ENCODE measurements at places on chromosomes 1 and 21. TPM values are rescaled to one million over a fixed set of nuclear protein-coding genes. Genes with fewer than 3 reads are reported as not detected.

GRCh38 chr1:54537611-54538010, 10.4 kb upstream of the ACOT11 start:
- DNase-seq: no peak

DNA sequence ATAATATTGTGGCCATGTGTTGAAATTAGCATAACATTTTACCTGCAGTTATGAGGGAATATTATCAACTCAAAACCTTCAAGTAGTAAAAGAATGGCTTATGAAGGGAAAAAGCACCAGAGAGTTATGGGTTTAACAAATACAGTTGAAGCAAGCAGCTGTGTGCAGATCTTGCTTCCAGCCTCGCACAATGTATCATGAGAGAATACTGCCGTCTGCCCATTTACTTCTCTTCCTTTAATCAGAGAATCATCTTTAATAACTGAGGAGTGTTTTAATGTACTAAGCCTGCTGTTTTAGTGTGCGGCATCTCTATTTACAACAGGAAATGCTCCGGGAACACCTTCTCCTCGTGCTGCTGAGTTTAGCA, 120.9 kb downstream of the ATG4C start:
- no peak for DNase-seq

GRCh38 chr1:218200979-218201378, 84.1 kb upstream of the RRP15 start:
- no peak for DNase-seq

The NBPF10 gene
- total RNA-seq: 0.66 TPM

The LAPTM5 gene
- 88.6 TPM for total RNA-seq

The ASTN1 gene
- 0.24 TPM for total RNA-seq

The LCE1A gene
- not detected for total RNA-seq

DNA sequence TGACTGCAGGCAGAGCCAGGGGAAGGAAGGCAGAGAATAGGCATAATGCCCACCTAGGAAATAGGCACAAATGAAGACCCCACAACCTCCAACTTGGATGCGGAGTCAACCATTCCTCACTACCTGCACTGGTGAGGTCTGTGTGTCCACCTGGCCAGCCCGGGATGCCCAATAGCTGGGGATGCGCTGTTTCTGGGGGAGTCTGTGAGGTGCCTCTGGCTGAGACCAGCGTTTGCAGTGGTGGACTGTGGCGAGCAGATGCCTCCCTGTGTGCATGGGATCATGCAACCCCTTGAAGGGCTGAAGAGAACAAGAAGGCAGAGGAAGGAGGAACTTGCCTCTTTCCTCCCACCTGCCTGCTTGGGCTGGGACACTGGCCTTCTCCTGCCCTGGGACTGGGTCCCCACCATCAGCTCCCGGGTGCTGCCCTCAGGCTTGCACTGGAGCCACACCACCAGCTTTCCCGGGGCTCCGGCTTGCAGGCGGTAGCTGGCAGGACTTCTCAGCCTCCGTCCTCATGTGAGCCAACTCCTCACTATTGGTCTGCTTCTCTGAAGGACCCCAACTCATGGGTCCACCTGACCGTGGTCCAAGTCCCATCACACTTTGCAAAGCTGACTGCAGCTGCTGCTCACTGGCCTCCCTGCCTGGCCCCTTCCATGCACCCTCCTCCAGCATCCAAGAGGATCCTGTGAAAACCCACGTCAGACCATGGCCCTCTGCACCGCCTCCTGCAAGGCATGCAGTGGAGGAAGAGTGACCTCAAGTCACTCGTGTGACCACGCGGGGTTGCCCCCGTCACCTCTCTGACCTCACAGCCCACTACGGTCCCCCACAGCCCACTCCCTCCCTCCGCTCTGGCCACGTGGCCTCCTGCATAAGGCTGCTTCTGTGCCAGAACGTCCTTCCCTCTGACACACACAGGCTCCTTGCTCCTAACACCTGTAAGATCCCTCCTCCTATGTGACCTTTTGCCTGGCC, 2.7 kb upstream of the PDE9A start:
- no peak for DNase-seq

The PEAR1 gene
- 0.61 TPM for total RNA-seq

DNA sequence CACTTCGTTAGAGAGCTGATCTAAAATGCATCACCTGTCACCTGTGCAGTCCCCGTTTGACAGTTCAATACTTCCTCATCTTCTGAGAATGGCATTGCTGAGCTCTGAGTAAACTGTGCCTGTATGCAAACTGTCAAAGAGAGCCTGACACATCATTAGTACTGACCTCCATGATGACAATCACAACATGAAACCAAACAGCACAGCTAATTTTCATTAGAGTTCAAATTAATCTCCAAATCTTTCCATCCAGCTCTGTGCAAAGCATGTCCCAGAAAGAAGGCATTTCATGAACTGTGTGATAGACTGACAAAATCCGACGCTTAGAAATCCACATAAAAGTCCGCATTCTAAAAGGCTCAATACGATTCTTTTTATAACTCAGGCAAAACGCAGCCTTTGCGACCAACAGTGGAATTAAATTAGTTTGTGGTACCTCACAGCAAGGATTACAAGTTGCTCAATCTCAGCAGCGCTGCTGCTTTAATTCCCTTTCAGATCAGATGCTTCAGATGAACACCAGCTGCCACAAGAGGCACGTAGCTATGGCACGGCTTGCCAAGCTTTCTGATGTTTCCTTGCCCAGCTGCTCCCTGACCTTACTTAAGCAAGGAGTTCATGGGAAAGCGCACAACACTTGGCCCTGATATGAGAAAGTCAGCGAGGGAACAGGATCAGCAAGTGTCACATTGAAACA, 765.5 kb upstream of the PRMT6 start:
- no peak for DNase-seq

The CD34 gene
- 6.4 TPM for total RNA-seq

The MDM4 gene
- total RNA-seq: 54.4 TPM

- DNase-seq: no peak
Measured at GRCh38 chr1:112395256-112395820, 676 bp upstream of the CTTNBP2NL start.

GRCh38 chr21:17726047-17726829, 92.9 kb downstream of the C21orf91 start:
- DNase-seq: no peak

GRCh38 chr1:238672262-238672661, 714.1 kb upstream of the CHRM3 start:
- no peak for DNase-seq

DNA sequence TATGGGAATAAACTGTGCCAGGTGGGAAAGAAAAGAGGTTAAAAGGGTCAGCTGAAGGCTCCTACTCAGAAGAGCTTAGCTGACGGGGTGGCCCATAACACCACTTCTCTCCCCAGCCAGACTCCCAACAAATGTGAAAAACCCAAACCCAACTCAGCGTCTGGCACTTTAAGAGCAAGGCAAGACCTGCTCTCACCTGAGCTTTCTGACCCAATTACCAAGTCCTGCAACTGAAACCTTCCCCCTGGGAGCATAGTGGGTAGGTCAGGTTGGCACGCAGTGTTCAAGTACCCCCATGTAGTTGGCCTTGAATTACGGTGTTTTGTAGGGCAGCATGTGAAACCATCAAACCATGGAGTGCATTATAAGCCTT, 3.2 kb downstream of the IRF6 start:
- no peak for DNase-seq

- no peak for DNase-seq
Measured at GRCh38 chr1:202365092-202365815, 16.8 kb downstream of the PPP1R12B start.

DNA sequence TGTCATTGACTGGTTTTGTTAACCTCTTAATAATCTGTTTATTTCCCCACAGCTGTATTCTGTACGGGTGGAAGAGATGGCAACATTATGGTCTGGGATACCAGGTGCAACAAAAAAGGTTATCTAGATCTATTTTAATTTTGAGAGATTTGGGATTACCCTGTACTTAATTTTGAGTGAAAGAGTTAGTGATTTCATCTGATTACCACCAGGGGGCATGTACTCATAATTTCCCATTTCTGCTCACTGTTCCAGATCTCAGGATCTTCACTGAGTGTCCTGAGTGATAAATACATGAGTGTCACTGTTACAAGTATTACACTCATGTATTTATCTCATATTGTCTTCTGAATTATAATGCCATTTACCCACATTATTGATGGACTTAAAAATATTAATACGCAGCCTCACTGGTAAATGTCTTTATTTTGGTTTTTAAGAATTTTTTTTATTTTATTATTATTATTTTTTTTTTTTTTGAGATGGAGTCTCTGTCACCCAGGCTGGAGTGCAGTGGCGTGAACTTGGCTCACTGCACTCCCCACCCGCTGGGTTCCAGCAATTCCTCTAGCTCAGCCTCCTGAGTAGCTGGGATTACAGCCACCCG, 27.4 kb downstream of the DTL start:
- peak; percentile 17 for DNase-seq

DNA sequence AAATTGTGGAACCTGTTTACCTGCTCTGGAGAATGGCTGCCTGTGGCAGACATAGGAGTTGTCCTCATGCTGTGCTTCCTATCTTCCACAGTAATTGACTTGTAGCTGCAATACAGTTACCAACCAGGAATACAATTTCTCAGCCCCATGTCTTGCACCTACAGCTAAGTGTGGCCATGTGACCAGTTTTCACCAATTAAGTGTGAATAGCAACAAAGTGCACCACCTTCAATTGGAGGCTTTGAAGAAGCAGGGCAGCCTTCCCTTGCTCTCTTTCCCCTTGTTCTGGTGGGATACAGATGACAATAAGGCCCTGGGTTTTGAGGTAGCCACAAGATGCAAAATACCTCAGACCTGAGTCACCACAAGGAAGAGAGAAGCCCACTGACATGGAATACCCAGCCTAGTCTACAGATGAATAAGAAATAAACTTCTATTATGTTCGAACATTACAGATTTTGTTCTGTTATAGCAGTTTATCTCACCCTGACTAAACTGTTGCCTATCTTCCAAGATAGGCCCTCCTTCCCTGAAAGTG, 70.2 kb upstream of the S1PR1 start:
- no peak for DNase-seq

GRCh38 chr1:61193808-61194207, 111.4 kb downstream of the NFIA start:
- no peak for DNase-seq

- DNase-seq: no peak
Measured at GRCh38 chr1:197066719-197067456, at the start of gene F13B. TSS of gene F13B (minus strand) at chr1:197067260. CDS start at chr1:197067223, 37 bp downstream.

GRCh38 chr1:56986397-56986796, 20.6 kb upstream of the C8B start:
- no peak for DNase-seq

DNA sequence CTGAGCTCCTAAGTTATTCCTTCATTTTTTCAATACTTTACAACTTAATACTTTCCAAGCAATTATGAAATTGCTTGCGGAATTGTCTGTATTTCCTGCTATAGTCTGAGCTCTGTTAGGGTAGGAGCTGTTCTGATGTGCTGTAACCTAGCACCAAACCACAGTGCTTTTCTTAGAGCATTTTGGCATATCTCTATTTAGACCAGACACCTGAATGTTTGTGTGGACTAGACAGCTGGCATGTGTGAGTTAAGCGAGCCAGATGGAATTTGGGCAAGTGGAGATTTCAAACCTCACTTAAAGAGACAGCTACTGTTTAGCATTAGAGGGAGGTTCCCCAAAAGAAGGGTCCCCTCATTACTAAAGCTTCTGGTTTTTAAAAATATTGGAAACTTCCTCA, 106.1 kb downstream of the RWDD3 start:
- DNase-seq: no peak

- no peak for DNase-seq
Measured at GRCh38 chr1:61904354-61904753, 162.1 kb downstream of the PATJ start.
